ENCODE measurements at places on chromosomes 3 and 15.

DNA sequence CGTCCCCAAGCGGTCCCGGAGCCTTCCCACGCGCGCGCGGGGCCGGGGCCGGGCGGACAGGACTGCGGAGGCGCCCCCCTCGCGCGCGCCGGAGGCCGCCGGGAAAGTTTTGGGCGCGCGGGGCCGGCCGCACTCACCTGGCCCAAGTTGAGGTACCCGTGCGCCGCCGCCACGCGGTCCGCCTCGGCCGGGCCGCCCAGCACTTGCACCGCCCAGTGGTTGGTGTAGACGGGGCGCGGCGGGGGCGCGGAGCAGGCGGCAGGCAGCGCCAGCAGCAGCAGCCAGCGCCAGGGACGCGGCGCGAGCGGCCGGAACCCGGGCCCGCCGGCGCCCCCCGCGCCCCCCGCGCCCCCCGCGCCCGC, 289 bp downstream of the PCSK6 start:
- no peak for DNase-seq

DNA sequence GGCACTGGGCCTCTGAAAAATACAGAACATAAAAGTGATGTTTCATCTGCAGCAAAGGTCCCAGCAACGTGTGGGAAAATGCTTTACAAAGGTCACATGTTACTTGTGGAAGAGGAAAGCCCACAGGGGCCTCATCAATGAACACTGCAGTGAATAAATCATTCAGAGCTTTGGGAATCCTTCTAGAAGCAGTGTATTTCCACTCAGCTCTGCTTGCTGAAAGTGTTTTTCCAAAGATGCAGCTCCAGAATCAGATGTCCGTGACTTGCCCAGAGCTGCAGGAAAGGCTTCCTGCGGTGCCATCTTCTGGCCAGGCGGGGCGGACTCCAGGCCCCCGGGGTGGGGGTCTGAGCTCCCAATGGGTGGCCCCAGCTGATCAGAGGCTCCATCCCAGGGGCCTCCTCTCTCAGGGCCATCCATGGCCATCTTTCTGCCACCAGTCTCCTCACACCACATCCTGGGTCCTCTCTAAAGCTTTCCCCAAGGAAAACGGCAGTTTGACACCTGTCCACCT, 81.5 kb downstream of the C3orf70 start:
- DNase-seq: no peak

- no peak for DNase-seq
These were observed 1037.9 kb downstream of the EPHA3 start for GRCh38 chr3:90145094-90145860.

GRCh38 chr3:56902468-56903160, 100.9 kb upstream of the ARHGEF3 start:
- DNase-seq: no peak

- no peak for DNase-seq
These were observed 221.1 kb downstream of the SLCO3A1 start for GRCh38 chr15:92074646-92075045.

DNA sequence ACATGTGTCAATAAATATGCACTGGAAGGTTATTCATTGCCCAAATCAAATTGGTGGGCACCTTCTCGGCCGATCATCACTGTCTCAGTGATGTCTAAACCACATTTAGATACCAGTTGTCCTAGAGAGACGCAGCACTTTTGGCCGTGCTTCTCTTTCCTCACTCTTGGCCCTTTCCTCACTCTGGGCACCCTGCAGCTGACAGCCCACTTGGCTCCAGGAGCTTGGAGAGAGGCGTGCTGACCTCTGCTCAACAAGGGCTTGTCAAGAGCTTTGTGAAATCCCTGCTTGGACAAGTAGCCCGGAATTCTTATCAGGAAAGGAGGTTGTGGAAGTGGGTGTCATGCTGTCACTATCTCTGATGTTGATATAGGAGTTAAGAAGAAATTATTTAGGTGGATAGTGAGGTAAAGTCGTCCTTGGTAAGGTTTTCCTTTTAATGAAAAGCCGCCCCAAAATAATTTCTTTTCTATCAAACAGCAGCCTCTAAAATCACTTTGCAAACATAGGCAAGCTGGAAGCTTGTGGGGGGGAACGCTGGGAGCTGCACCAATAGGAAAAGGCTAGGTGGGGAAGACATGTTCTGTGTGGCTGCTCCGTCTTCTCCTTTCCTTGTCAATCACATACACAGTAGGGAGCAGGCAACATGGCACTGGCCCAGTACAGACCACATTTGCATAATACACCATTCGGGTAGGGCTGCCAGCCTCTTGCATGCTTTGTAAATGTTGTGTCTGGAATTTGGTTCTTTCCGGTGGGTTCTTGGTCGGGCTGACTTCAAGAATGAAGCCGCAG, 126.8 kb upstream of the UBE3A start:
- DNase-seq: no peak

- DNase-seq: no peak
These were observed 164.3 kb upstream of the NUDT16 start for GRCh38 chr3:131217296-131217741.

- no peak for DNase-seq
These were observed 62.1 kb downstream of the PLXNA1 start for GRCh38 chr3:127044996-127045395.

Measured in NCI-H1048 (cell line).